ENCODE measurements at places on chromosomes 13 and 19.

- no peak for DNase-seq
Measured at GRCh38 chr19:33403973-33404304, 30.4 kb downstream of the CEBPG start.

- no peak for DNase-seq
Measured at GRCh38 chr13:113084094-113084942, 21.3 kb upstream of the F7 start.

GRCh38 chr13:99484473-99484872, 16.8 kb upstream of the TM9SF2 start:
- DNase-seq, result no peak

DNA sequence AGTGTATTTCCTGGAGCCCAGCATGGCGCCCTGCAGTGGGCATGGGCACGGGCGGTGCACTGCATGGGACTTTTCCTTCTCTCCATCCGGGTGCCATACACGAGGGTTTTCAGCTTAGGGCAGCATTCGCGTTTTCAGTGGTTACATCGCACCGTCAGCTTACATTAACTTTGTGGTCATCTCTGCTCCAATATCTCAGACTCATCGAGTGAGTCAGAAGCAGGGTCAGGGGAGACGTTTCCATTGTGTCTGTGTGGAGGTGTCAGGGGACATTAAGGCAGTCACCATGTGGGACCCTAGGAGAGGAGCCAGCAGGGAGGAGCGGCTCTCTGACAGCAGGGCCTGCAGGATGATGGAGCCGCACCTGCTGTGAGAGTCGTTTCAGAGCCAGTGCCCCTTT, 541.0 kb downstream of the FGF9 start:
- no peak for DNase-seq

DNA sequence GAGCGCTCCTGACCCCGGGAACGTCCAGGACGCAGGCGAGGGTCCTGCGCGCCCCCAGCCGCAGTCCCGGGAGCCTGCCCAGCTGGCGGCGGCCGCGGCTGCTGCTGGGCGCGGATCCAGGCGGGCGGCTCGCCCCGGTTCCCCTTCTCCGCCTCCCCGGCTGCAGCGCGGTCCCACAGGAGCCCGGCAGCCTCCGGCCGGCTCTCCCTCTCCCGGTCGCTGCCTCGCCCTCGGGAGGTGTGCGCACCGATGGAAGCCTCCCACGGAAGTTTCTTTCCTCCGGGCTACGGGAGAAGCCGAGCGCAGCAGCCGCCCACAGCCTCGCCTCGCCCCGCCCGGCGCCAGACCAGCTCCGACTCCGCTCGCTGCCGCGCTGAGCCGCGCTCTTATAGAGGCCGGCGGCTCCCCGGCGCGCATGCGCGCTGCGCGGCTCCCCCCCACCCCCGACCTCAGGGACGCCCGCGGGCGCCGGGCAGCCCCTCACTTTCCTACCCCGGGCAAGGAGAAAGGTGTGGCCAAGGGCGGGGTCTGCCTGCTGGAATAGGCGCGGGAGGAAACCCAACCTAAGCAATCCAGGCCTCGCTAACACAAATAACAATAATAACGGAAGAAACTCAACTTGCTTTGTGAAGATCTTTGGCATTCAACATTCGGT, at the start of gene SHISA2:
Gene SHISA2 (minus strand): TSS at position 360 of the 655 bp plus-strand sequence. CDS start 1,041 bp downstream, outside the sequence.
- no peak for DNase-seq

GRCh38 chr13:101019126-101019525, 344.5 kb upstream of the TMTC4 start:
- no peak for DNase-seq

DNA sequence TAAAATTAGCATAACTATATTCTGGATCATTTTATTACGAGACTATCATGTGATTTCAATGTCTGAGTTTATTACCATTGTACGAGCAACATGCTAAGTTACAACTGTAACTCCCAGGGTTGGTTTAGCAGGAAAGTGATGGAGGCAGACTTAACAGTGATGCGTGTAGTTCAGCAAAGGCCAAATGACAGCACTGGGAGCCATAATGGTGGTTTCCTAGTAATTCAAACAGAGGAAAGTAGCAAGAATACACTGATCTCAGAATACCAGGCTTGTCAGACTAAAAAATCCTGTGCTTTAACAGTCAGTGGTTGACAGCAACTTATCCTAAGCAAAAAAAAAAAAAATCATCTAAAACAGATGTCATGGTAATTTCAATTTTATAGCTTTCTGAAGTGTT, 229.6 kb downstream of the KLF12 start:
- no peak for DNase-seq

GRCh38 chr13:60213236-60213744, 49.6 kb upstream of the DIAPH3 start:
- no peak for DNase-seq

GRCh38 chr13:114043421-114044053, 69.7 kb upstream of the C13orf46 start:
- peak; percentile 38 for DNase-seq

DNA sequence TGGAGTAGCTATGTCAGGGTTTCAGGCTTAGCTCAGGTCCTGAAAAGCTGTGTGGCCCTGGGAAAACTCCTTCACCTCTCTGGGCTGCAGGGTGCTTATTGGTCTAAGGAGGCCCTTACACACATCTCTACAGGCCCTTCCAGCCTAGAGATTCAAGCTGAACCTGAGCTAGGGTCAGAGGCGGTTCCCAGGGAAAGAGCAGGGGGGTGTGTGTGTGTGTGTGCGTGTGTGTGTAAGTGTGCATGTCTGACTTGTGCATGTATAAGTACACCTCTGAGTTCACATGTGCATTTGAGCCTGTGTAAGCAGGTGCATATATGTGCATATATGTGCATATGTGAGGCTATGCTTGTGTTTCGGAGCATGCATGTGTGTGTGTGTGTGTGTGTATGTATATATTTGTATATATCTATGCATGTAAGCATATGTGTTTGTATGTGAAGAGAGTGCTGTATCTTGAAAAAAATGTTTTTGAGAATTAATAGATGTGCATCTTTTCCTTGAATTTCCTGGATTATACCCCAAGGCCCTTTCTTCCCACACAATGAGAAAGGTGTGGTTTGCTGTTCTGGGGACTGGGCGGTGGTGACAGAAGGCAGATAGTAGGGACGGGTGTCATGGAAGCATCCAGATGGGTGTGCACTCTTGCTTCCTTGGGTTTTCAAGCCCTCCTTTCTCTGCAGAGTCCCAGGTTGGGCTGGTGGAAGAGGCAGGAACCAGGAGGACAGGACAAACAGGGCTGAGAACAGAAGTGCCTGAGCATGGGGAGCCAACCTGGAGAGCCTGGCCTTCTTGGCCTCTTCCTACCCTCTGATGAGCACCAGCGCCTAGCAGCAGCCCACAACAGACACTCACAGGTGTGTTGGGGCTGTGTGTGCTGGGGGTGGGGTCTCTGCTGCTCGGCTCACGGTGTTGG, 150.3 kb upstream of the TSHZ3 start:
- DNase-seq, result no peak

- no peak for DNase-seq
Measured at GRCh38 chr13:99008577-99008976, 30.7 kb upstream of the DOCK9 start.

- no peak for DNase-seq
Measured at GRCh38 chr19:41904118-41904870, 21.3 kb downstream of the ARHGEF1 start.

DNA sequence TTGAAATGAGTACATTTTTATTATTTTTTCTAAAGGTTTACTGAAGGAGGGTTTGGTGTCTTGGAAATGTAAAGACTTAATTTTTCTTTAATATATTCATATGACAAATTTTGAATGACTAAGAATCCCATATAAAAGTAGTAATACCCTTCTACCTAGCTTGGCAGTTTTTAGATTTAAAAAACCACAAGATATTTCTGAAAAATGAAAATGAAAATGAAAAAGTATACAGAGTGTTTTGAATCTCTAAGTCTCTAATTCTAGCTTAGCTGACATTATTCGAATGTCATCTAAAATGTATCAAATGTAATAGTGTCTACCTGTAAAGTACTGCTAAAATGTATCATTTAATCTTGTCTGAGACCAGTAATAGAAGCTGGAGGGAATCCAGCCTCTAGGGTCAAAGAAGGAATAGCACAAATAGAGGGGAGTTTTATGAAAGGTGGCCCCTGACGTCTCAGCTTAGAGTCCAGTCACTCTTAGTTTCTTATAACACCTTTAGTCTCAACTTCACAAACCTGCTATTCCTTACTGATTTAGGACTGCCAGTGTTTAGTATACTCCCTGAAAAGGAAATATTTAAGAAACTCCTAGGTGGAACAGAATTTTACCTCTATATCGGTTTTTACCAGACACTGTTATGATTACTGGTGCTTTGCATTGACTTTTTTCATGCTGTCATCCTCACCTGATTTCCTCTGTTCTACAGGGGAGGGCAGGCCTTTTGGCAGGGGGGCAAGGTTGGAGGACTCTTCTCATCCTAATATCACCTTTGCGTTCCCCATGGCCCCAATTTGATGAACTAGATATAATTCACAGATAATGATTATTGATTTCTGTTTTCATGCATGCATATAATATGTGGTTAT, 16.2 kb upstream of the MIR17HG start:
- no peak for DNase-seq

DNA sequence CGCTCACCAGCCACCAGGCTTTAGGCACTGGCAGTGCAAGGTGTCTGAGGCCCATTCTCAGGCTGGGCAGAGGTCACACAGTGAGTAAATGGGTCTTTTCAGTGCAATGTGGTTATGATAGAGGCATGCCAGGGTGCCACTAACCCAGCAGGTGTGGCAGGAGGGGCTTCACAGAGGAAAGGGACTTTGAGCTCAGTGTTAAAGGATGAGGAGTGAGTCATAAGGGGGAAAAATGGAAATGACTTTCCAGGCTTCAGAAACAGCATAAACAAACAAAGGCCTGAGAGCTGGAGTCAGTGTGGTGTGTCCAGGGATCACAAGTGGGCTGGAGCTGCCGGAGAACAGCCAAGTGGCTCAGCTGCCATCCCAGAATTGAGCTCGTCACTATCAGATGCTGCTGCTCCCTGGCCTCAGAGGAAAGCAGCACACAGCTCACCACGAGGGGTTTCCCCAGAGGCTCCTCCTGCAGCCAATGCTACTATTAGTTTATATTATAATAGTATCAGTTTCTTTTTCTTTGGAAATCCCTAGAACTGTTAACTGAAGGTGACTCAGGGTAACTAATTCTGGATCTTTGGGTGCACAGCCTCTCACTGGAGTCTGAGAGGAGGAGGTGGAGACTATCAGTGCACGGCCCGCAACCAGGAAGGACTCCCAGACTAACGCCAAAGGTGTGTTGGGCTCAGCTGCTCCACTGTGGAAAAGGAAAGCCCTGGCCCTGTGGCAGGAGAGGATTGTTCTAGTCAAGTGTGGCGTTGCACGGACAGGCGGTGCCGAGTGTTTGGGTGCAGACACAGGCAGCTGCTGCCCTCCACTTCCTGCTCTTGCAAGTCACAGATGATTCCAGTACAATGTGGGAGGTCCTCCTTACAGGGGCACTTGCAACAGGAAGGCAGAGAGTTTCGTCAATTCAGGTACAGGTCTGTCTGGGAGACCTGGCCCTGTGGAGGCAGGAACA, 39.5 kb downstream of the DHRS12 start:
- DNase-seq, result peak; percentile 81

DNA sequence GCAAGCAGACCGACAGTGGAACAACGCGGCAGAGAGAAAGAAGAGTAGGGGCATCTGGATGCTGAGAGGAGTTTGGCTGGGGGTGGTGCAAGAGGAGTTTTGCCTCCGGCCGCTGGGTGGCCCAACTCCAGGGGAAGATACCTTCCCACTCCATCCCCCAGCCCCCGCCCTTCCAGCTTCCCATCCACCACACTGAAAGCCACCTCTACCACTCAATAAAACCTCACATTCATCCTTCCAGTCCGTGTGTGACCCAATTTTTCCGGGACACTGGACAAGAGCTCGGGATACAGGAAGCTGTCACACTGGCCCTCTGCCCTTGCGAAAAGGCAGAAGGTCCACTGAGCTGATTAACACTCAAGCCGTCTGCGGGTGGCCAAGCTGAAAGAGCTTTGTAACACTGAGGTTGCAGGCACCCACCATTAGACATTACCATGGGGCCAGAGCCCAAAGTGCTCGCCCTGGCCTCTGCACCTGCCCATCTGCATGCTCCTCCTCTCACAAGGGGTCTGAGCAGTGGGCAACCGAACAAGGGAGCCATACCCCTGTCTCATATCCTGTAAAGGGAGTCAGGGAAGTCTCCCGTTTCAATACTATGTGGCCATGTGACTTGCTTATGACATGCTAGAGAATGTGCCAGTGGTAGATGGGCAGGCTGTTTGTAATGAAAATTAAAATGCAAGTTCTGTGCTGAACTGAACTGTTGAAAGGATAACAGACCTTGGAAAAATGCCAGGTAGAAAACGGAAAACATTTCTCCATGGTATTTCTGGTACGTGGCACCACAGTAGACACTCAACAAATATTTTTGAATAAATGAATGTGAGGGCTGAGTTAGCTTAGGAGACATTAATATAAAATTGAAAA, 205.1 kb upstream of the STARD13 start:
- DNase-seq, result no peak

DNA sequence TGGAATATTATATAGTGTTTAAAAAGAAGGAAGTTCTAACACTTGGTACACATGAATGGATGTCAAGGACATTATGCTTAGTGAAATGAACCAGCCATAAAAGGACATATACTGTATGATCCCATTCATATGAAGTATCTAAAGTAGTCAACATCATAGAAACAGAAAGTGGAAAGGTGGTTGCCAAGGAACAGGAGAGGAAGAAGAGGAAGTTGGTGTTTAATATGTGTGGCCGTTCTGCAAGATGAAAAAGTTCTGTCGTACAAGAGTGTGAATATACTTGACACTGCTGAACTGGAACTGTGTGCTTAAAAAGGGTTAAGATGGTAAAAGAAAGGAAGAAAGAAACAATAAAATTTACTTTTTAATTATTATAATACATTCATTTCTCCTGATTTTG, 33.1 kb upstream of the C1QTNF9 start:
- no peak for DNase-seq

DNA sequence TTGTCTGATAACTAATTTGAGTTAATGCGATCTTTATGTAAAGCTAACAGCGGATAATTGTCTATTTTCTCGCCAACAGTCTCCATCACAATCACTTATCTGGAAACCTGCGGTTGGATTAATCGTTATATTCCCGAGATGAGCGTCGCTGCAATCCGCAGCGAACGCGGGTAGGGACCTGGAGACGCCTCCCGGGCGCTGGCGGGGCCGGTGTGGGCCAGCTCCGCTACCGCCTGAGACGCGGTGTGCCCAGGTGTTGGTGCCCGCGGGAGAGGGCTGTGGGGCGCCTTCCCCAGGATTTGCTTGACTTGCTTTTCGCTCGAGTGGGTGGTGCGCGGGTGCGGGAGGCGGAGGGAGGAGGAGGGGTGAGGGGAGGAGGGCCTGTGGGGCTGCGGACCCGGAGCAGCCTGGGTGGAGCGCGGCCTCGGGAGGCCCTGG, 38.3 kb downstream of the SOX1 start:
- no peak for DNase-seq

DNA sequence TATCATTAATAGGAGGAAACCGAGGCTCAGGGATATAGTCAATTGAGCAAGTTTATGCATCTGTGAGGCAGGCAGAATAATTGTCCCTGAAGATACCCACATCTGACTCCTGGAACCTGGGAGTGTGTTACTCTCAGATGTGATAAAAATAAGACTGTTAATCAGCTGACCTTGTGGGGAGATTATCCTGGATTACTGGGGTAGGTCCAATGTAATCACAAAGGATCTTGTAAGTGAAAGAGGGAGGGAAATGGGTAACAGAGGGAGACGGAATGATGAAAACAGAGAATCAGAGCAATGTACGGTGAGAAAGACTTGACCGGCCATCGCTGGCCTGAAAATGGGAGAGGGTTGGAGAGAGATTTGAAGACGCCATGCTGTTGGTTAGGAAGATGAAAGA, 3.2 kb upstream of the EDDM13 start:
- no peak for DNase-seq

Data from natural killer cell (primary cell).